ENCODE measurements at places on chromosomes 6 and 20. TPM values are rescaled to one million over a fixed set of nuclear protein-coding genes. Genes with fewer than 3 reads are reported as not detected.

Gene BPI
- not detected for total RNA-seq

Gene FAM162B
- total RNA-seq, result 0.32 TPM

- DNase-seq, result no peak
Observed at GRCh38 chr6:33295621-33296369, 2.9 kb downstream of the RGL2 start.

- DNase-seq, result no peak
Observed at GRCh38 chr6:113754291-113754690, 102.9 kb upstream of the MARCKS start.

Data from NCI-H460 (cell line).